Bone marrow (tissue), 2 donors: ENCODE measurements at places on chromosomes 11 and 22.

DNA sequence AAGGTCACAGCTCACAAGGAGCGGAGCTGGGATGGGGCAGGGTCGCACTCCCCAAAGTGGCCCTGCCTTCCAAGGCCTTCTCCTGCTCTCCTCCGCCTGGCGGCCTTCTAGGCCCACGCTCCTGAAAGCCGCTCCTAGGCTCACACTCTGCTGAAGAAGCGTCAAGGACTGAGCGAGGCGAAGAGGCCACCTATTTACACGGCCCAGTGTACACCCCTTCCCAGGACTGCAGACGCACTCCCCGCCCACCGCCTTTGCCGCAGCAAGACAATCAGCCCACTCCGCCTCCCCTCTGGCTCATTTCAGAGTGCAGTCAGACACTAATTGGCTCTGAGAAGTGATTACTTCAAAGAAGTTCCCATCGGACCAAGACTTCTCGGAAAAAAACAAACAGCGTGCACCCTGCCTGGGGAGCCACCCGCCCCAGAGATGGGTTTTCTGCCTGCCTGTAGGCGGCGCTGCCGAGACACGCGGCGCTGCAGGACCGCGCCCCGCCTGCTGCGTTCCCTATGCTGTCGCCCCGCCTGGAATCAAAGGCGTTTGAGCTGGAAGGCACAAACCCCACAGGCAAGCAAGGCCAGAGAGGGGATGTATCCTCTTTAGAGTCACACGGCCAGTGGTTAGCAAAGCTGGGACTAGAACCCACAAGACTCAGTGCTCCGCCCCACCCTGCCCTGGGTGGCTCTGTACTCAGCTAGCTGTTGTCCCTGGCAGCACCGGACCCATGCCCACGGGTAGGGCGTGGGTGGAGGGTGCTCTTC lies 414.8 kb downstream of the BUD13 start:
- DNase-seq: no peak

DNA sequence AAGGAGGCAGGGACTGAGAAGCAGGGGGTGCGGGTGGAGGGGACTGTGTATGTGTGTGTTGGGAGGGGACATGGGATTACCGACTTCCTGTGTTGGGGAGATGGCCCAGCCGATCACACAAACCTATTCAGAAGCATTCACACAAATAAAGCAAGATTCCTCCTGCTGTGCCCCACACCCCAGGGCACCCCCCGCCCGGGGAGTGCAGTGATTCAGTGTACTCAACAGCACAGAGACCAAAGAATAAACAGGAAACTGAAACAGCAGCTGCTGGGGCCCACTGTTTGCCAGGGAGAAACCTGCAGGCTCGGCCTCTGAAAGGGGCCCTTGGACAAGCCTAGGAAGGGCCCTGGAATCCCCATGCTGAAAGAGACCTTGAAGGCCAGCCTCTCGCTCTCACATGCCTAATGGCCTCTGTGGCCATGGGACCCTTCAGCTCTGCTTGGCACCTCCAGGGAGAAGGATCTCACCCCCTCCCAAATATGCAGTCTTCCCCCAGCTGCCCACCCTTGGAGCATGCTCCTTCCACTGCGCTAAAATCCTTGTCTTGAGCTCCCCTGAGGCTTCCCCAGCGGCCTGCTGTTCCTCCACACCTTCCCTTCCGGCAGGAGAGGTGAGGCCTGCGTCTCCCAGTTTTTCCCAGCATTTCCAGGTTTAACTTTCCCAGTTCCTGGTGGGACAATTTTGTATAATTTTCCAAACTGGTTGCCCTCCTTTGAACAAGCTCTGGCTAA lies 72.9 kb downstream of the CSNK2A3 start:
- no peak for DNase-seq

DNA sequence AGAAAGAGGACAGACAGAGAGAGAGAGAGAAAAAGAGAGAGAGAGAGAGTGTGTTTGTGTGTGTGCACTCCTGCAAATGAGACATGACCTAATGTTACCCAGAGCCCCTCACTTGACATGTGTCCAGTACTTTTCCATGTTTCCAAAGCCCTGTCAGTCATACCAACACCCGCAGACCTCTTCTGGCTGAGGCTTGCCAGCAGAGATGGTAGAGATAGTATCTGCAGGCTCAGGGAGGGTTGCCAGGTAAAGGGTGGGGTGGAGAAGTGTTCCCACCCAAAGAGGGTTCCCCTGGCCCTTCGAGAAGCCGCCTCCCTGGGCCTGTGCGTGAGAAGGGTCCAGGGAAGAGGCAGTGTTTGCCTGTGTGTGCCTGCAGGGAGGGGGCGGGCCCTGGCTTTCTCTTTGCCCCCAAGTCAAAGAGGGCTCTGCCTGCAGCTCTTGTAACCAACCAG lies 40.7 kb downstream of the POU2F3 start:
- no peak for DNase-seq

GRCh38 chr11:44623731-44624491 lies 58.4 kb downstream of the CD82 start:
- no peak for DNase-seq

- DNase-seq: no peak
Measured at GRCh38 chr11:126880872-126881271, 119.7 kb downstream of the KIRREL3 start.

- no peak for DNase-seq
Measured at GRCh38 chr11:83061883-83062282, 9.8 kb downstream of the RAB30 start.
